ENCODE measurements at places on chromosomes 4 and X.

GRCh38 chrX:46321676-46322075 lies 223.5 kb downstream of the ZNF674 start:
- no peak for DNase-seq

- peak; percentile 67 for DNase-seq
Observed at GRCh38 chr4:128364565-128364964, 77.0 kb upstream of the PGRMC2 start.

GRCh38 chrX:153689654-153690465 lies 2.1 kb downstream of the SLC6A8 start:
- peak; percentile 55 for DNase-seq

DNA sequence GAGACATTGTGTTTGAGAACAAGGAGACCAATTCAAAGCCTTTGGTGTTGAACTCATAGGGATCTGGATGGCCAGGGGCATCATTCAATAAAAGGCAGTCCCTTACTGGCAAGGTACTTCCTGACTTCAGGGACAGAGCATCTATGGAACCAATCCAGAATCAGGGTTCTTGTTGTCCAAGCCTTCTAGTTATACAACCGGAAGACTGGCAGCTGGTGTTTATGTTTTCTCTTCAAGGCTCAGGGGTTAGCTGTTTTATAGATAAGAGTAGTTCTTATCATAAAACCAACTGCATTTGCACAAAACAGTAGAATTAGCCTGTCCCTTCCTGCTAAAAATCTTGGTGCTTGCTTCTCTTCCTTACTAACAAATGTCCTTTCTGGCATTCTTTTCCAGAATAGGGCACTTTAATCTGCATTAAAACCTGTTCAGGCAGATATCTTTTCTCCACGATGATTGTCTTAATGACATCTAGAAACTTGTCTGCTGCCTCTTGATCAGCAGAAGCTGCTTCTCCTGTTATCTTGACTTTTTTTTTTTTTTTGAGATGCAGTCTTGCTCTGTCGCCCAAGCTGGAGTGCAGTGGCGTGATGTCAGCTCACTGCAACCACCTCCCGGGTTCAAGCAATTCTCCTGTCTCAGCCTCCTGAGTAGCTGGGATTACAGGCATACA lies 38.4 kb upstream of the ARHGEF6 start:
- peak; percentile 27 for DNase-seq

GRCh38 chr4:148266921-148267320 lies 175.3 kb downstream of the NR3C2 start:
- DNase-seq: no peak

- peak; percentile 96 for DNase-seq
Observed at GRCh38 chrX:134948333-134949241, 42.2 kb upstream of the SMIM10 start.

- no peak for DNase-seq
Observed at GRCh38 chr4:182863501-182863900, 53.7 kb downstream of the DCTD start.

GRCh38 chr4:89249313-89249712 lies 58.3 kb downstream of the GPRIN3 start:
- DNase-seq: no peak

DNA sequence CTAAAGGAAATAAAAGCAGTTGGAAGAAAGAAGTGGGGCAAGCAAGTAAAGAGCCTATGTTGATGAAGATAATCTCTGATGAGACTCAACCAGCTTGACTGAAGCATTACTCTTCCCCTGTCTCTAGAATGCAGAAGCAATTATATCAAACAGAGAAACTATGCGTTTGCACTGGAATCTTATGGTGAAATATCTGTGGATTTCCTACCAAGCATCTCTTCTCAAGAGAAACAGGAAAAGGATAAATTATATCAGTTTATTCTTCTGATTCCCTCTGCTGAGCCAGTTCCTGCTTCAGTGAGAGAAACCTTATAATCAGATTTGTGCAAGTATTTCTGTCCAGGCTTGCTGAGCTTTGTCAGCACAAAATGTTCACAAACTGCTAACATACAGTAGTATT lies 316.7 kb upstream of the SLC7A11 start:
- DNase-seq: no peak

DNA sequence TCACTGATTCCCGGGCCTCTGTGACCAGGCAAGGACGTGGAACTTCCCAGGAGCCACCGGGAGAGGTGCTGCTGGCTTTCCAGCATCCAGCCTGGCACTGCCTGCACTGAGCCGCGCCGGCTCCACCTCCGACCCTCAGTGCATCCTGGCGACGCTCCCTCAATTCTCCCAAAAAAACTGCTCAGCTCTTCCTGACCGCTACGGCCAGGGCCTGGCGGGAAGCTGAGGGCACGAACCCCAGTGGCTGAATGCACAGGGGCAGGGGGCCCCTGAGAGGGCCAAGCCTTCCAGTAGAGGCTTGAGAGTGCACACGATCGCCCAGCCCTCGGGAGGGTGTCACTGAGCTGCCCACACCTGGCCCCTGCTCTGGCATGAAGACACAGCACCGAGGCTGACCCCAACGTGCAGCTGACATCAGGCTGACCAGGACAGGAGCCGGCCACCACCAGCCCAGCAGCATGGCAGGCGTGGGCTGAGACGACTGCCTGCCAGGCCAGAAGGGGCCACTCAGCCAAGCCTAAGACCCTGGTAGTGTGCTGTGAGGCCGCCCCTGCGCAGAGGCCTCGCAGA lies 6.9 kb downstream of the CTBP1 start:
- no peak for DNase-seq
